Foreskin melanocyte (primary cell): ENCODE measurements at places on chromosomes 6 and 20.

DNA sequence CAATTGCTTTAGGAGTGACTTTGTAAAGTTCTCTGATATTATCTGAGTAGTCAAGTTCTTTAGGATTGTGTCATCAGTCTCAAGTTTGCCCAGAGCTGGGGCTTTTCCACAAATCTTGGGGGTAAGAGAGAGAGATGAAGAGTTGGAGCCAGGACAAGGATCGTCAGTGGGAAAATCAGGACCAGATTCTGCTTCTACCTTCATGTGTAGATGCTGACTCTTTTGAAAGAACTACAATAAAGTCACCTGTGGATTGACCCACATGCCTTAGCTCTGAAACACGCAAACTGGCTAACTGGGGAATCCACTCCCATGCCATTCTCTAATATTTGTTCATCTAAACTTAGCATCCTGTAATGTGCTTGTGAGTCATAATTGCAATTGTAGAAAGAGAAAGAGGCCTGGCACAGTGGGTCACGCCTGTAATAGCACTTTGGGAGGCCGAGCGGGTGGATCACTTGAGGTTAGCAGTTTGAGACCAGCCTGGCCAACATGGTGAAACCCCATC is 15.6 kb upstream of the BICRAL start:
- no peak for DNase-seq

DNA sequence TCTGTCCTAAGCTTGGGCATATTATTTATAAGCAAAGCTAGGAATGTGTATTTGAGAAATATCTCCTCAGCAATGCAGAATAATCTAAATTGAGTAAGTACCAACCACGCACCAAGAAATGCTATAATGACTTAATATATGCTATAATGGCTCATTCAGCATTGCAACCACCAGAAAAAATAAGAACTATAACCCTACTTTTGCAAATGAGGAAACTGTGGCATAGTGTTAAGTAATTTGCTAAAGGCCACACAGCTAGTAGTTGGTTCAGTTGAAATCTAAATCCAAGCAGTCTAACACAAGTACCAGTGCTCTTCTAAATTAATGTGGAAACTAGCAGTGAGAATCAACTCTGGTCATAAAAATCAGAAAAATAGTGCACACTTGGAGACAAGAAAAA is 35.7 kb downstream of the HBS1L start:
- no peak for DNase-seq

DNA sequence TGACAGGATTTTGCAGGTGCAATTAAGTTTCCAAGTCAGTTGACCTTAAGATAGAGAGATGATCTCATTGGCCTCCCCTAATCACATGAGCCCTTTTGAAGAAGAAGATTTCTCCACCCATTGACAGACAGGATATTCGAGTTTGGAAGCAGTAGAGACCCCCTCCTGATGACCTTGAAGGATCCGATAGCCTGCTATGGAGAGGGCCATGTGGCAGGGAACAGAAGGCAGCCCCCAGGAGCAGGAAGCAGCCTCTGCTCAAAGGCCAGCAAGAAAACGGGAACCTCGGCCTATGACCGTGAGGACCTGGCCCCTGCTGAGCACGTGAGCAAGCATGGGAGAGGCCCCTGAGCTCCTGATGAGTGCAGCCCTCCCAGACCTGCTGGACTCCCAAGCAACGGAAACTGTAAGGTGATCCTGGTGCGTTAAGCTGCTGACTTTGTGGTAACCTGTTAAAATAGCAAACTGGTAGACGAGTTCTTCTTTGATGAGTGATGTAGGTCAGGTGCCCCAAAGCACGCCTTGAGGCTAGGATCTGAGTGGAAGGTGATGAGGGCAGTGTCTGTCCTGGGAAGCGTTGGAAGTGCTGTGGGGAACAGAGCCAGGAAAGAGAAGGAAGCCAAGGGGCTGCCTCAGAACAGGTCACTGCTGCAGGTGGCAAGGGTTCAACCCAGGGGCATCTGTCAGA is 18.5 kb upstream of the TUBB2A start:
- DNase-seq: no peak

- no peak for DNase-seq
Observed at GRCh38 chr20:51573576-51574243, 31.2 kb upstream of the NFATC2 start.

DNA sequence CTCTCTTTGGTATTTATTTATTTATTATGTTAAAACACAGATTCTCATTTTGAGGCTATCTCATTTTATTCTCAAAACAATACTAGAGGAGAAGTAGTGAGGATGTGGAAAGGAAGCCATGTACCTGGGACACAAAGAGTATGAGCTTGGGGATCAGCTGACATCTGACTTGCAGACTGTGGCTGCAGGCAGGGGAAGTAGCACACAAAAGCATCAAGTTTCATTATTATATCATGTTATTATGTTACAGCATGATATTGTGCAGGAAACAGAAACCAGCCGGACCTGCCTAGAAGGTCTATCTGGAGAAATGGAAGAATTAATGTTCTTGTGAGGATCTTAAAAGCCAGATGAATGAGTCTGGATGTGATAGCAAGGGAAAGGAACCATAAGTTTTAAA is 248.2 kb downstream of the KHDC1L start:
- DNase-seq: no peak

DNA sequence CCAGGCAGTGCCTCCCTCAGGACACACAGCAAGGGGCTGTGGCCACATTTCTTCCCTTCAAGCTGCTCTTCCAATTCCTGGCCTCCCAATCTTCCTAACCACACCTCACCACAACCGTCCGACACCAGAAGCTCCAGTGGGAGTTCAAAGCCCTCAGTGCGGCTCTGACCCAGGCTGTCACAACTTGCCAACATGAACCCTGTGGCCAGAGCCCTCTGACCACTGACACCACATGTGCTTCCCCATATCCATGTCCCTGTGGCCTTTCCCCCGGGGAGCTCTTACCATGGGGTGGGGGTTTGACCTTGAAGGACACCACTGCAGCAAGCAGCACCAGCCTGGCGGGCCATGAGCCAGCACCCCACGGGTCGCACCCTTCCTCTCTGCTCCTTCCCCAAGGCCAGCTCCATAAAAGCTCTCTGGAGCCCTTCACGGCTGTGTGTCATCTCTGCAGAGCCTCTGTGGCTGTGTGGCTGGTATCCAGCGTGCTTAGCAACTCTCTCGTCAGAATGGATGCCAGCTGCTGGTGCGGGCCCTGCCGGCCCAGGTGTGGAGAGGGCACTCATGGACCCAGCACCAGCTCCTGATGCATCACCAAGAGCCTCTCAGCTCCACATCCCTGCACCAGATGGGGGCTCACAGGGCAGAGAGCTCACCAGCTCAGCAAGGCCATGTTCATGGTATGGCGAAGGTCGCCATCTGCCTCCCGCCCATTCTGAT is 106.1 kb downstream of the PSMB1 start:
- DNase-seq: no peak

DNA sequence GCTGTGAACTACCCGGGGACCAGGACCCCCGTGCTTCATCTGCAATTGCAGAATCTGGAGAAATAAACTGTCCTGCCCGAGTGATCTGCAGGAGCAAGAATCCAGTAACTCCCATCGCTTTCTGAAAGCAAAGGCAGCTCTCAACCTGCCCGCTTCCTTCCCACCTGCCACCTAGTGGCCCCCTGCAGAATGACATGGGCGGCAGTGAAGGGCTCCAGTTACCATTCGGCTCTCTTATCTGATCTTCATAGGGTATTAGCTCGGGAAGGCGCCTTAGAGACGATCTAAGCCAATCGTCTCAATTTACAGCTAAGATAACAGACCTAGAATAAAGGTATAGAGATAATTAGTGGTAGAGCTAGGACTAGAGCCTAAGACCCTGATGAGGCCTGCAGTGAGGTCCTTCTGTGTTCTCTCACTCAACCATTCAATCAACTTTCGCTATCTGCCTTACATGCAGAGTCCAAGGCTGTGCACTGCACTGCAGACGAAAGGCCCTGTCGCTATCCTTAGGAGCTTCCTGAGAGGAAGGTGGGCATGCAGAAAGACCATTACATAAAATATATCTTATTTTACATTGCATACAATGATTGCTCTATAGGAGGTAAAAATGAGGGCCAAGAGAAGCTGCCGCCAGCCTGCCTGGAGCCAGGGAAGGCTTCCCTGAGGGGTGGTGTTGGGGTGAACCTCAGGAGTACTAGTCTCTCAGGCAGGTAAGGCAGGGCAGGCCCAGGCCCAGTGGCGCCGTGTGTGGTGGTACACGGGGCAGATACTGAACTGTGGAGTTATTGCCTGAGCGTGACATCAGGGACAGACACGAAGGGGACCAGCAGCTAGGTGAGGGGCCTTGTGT is 7.1 kb upstream of the PSMG4 start:
- DNase-seq: peak; percentile 68

GRCh38 chr20:13299401-13299800 is 78.3 kb downstream of the ISM1 start:
- no peak for DNase-seq

- DNase-seq: no peak
Observed at GRCh38 chr6:144729502-144729901, 444.4 kb downstream of the UTRN start.

DNA sequence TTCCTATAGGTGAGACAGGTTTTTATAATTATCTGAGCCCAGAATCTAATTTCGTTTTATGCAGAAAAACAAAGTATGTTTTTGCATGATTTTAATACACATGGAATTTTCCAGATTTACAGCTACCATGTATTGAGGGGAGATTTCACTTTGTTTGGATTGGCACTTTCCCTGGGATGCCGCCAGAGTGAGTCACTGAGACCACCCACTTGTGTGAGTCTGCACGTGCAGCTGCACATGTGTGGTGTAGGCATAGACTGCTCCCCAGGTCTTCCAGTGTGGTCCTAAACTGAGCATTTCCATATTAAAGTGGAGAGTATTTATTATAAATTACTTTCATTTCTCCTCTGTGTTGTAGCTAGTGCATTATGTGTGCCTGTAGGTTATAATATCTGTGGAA is 186.8 kb downstream of the UBE3D start:
- DNase-seq: no peak

DNA sequence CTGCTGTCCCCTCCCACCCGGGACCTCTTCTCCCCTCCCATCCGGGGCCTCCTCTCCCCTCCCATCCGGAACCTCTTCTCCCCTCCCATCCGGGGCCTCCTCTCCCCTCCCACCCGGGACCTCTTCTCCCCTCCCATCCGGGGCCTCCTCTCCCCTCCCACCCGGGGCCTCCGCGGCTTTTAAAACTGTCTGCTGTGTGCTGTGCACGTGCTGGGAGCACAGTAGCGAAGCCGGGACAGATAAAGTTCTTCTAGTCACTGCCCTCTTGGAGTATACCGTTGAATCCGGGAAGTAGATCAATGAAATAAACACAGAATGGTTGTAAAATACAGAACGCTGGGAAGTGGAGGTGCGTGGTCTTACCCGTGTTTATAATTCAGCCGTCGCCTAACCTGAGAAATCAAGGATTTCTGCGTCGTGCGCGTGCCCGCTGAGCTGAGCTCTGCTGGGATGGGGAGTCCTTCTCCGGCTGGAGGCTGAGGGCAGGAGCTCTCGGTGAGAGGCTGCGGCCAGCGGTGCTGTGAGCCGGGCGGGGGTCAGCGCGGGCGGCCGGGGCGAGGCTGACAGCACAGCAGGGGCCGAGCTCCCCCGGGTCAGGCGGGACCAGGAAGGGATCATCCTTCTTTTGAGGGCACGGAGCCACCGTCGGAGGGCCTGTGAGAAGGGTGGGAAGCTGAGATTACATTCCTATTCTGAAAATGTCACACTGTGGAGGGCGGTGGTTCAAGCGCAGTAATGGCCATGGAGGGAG is 19.6 kb upstream of the KIF25 start:
- DNase-seq: no peak

GRCh38 chr6:111614833-111615582 is 9.3 kb upstream of the TRAF3IP2 start:
- no peak for DNase-seq
